Left forelimb (tissue), 1 donor: ENCODE measurements at places on chromosomes 5 and 9.

GRCh38 chr5:153224651-153225050 lies 265.8 kb upstream of the GRIA1 start:
- no peak for DNase-seq

GRCh38 chr5:159463590-159464321 lies 133.5 kb upstream of the IL12B start:
- DNase-seq = no peak

- no peak for DNase-seq
These were observed 85.2 kb upstream of the TNC start for GRCh38 chr9:115202960-115203751.

DNA sequence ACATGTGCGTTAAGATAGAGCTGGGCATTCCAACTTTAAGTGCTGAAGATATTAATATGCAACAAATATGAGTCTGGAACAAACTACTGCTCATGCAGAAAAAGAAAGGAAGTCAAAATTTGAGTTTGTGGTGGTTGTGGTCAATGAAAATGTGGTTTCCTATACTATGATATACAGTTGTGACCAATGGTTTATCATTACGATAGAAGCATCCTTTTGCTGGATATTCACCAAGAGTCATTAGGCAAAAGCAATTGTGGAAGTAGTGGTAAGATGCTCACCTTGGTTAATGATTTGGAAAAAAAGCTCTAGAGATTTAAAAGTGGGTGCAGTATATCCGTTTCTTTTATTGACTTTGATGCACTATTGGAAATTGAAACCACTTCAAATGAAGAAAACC lies 1007.0 kb downstream of the NR2F1-AS1 start:
- DNase-seq = no peak

GRCh38 chr9:130305381-130305780 lies 39.8 kb downstream of the HMCN2 start:
- no peak for DNase-seq

DNA sequence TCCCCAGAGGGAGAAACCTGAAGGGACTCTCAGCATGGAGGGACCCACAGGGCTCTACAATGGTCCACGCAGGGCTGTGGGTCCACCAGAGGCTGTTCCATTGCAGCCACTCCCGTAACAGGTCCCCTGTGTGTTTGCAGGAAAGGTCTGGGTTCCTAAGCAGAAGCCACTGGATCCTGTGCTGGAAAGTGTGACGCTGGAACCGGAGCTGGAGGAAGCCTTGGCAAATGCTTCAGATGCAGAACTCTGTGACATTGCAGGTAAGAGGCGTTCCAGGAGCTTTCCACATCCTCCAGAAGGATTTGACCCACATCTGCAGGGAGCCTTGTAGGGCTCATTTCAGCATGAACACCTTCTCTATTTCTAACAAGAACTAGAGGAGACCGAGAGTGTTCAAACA lies 51.7 kb downstream of the TMOD1 start:
- peak; percentile 41 for DNase-seq

GRCh38 chr5:172003746-172004145 lies 2.7 kb downstream of the FBXW11 start:
- no peak for DNase-seq
